ENCODE measurements at places on chromosomes 4 and X.

- peak; percentile 26 for DNase-seq
Measured at GRCh38 chr4:23889814-23890341, at the start of gene PPARGC1A. TSS of gene PPARGC1A (minus strand) at chr4:23890047. CDS start at chr4:23889957, 90 bp downstream.

GRCh38 chrX:37746218-37746941 lies 33.5 kb upstream of the CYBB start:
- peak; percentile 95 for DNase-seq

DNA sequence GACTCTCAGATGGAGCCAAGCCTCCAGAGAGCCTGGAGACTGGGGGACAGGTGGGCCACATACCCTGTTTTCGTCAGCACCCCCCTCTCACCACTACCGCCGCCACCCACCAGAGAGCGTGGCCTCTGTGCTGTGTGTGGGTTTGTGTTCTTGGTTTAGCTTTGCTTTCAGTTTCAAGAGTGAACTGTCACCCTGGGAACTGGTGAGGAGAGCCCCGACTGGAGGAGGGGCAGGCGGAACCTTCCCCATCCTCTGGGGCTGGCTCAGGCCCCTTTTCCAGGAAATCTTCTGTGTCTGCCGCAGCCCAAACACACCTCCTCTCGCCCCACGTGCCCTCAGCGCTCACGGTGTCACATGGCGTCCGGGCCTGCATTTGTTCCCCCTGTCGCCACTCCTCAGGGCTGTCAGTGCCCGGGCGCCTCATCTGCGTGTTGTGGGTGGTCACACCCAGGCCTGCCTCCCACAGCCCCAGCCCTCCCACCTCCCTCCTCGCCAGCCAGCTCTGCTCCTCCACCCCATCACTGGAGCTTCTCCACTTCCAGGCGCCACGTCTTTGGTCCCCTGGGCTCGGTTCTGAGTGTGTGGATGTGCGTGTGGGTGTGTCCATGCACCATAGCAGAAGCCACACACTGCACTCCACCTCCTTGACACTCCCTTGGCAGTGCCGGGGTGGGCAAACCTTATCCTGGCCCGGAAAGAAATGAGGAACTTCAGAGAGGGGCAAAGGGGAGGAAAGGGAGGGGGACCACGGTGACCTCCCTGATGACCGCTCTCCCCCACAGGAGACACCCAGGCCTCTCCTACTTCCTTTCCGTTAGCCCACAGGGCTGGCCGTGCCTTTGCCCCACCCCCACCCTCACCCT lies 27.8 kb downstream of the ELF4 start:
- peak; percentile 92 for DNase-seq

GRCh38 chr4:128796934-128797333 lies 12.6 kb upstream of the JADE1 start:
- no peak for DNase-seq

DNA sequence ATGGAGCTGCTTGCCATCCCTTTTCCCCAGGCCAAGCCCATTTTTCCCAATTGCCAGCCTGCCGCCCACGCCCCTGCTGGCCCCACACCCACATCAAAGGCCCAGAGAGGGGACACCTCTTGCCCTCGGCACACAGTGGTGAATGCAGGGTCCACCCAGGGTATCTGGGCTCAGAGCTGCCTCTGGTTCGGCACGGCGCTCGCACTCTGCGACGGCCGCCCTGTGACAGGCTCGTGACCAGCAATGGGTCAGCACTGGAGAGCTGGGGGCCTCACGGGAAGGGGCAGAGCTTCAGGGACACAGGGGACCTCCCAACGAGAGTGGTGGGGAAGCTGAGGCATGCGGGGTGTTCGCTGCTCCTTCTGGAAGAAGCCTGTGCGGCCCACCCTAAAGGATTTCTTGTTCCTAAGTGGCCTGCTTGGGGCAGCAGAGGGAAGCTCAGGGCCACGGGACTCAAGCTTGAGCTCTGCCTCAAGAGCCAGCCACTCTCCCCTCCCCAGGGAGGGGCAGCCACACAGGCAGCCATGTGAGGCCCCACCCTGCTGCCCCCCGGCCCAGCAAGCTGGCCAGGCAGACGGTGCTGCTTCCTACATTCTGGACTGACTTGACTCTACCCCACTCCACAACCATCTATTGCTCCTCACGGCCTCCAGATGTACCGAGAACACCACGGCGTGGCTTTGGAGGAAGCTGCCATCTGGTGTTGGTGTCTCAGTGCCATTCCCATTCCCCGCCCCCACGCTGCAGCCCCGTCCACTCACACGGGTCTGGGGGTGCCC lies 73.7 kb downstream of the ABLIM2 start:
- no peak for DNase-seq

DNA sequence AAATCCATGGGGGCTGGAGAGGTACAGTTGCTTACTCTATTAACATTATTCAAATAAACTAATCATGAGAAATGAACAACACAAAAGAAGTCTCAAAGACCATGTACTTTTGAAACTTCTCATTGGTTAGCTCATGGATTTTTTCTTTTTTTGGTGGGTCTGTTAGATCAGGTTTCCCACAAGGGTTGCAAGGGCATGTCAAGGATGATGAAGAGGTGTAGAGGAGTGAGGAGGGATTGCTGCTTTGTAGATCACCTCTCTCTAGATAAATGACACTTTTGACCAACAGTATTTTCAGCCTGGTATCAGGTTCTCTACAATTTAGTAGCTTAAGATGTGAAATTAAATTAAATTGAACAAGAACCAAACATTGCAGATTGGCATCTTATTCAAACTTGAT lies 417.9 kb upstream of the AGA start:
- no peak for DNase-seq

DNA sequence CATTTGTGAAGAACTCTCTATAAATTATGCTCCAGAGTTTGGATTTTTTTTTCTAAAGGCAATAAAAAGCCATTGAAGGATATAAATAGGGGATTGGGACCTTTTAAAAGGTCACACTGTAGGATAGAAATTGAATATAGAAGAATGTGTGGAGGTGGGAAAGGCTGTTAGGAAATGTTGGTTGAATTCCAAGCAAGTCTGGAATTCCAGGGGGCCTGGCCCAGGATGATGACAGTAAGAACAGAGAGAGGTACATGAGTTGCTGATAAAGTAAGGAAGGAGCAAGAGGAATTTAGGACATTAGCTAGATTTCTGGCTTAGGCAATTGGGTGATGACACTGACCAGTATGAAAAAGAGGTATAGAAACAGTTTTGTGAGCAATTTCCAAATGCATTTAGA lies 95.4 kb upstream of the USP38 start:
- no peak for DNase-seq

GRCh38 chr4:22667332-22667940 lies 25.3 kb upstream of the GBA3 start:
- DNase-seq = no peak

- DNase-seq = peak; percentile 25
Measured at GRCh38 chrX:134144231-134144630, 92.8 kb upstream of the CCDC160 start.

DNA sequence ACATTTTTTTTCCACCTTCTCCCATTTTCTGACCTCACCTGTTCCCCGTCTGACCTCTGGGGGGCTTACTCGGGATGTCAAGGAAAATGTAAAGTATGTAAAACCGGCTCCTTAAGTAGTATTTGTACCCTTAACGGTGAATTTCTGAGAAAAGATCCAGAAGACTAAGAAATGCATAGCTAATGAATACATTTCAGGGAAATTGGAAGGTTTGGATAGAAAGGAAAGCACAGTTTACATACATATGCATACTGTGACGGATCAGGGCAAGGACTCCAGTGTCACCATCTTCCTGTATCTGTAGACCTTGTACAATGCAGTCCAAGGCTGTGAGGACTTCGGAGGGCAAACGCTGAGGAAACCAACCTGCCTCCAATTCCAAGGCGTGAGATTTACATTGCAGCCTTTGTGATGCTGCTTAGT lies 2185.9 kb upstream of the TENM3 start:
- DNase-seq = peak; percentile 45

Data from NB4 (cell line).